GM23248 (cell line): ENCODE measurements at places on chromosomes 16 and 17.
A peak's percentile ranks its signal among the peaks of the same experiment; 100 is the strongest.

DNA sequence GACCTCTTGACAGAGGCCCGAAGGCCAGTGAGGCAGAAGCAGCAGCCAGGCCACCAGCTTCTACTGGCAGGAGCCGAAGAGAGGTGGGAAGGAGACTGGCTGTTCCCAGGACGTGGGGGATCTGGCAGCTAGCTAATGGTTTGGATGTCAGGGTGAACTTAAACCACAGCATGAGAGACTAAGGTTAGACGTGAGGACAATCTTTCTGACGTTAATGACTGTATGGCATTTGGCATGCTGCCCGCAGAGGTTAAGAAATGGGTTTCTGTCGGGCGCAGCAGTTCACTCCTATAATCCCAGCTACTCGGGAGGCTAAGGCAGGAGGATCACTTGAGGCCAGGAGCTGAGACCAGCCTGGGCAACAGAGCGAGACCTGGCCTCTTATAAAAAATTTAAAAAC lies 6.3 kb upstream of the KRT13 start:
- no peaks in the 10 kb centered on the region for H3K36me3 ChIP-seq
- no peak overlapping the region for H3K4me3 ChIP-seq
- no peak for DNase-seq

DNA sequence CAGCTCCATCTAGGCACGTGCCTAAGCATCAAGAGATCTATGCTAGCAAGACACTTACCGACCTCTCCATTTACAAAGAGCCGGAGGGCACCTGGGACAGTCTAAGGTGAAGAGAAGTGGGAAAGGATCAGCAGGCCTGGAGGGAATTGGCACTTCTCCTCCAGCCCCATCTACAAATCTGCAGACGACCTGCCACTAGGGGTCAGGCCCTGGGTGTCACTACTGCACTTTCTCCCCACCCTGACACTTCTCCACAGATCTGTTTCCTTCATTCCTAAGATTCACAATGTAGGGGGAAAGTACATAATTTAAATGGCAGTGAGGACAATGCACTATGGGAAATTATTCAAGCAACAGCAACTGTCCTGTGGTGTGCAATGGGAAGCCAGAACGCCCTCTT lies 8.1 kb downstream of the MKS1 start:
- H3K4me3 ChIP-seq = no peak overlapping the region
- no peaks in the 10 kb centered on the region for H3K4me1 ChIP-seq
- no peak for DNase-seq
- no peaks in the 10 kb centered on the region for H3K36me3 ChIP-seq
- H3K27me3 ChIP-seq = no peaks in the 10 kb centered on the region

DNA sequence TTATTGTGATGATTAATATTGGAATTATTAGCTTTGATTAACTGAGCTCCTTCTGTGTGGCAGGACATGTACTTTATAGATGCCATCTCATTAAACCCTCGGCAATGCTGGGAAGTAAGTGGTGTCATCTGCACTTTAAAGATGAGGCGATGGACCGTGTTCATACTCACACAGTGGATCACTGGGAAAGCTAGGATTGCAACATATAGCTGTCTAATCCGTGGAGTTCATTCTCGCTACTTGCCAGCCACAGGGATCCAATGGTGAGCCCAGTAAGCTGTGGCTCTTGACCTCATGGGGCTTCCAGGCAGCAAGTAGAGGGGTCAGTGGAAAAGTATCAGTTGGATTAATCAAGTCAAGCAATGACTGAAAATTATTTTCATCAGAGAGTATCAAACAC lies 587.9 kb downstream of the CDH13 start:
- H3K36me3 ChIP-seq = no peaks in the 10 kb centered on the region
- no peak for DNase-seq

- peaks cover 47% of the 10 kb centered on the region for H3K27me3 ChIP-seq
- no peak overlapping the region for H3K27ac ChIP-seq
- no peaks in the 10 kb centered on the region for H3K36me3 ChIP-seq
- DNase-seq = no peak
- H3K4me3 ChIP-seq = no peak overlapping the region
Measured at GRCh38 chr17:66976781-66977201, 12.3 kb downstream of the CACNG4 start.

DNA sequence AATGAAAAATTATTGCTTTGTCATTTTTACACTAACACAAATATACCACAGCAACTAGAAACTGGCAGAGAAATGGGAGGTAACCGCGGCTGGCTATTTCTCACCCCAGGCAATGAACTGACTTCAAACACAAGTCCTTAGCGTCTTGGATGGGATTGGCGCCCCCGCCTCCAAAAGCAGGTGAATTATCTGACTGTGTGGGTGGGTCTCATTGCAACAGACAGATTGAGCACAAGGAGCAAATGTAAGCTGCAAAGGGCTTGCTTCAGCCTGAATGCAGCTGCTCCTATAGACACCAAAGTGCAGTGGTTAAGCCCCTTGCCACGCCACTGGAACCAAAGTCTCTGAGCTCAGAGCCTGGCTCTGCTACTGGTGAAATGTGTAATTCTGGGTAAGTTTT lies 225.0 kb downstream of the XYLT1 start:
- H3K27me3 ChIP-seq = no peaks in the 10 kb centered on the region
- H3K36me3 ChIP-seq = peaks cover 3% of the 10 kb centered on the region; the same call in 1 of the 2 replicates
- DNase-seq = no peak
- no peak overlapping the region for H3K4me3 ChIP-seq

DNA sequence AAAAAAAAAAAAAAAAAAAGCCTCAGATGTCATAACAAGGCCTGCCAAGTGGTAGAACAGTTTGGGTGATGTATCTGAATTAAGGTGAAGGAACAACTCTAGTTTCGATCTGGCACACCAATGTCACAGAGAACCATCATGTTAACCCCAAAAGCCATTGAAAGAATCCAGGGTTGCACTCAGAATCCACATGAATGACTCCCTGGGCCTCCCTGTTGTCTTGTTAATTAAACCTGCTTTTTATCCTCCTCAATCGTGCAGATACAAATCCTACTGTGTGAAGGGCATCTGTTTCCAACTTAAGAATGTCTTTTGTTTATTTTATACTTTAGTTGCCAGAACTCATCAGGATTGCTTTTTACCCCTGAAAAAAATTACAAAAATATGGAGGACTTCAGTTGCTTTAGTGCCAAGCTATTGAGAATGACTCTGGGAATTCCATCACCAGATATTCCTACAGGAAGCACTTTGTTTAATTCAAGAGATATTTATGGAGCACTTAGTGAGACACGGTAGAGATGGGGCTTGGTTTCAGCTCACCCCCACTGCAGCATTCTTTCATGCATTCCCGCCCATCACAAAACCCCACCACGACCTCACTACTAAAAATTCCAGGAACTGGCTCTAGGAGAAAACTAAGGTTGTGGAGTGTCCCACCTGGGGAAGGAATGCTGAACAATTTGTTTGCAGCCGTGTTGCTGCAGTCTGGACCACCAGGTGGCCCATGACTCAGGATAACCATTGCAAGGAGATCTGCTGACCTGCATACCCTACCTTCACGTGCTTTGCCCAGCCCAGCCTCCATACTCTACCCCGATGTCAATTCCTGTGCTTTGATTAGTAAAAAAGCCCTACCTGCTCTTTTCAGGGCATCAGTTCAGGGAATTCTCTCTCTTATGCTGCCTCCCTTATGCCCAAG lies 63.8 kb upstream of the GPRC5B start:
- no peaks in the 10 kb centered on the region; the same call in 1 of the 2 replicates for H3K27me3 ChIP-seq
- DNase-seq = no peak
- no peak overlapping the region for H3K27ac ChIP-seq
- no peak overlapping the region for H3K4me3 ChIP-seq
- H3K4me1 ChIP-seq = no peaks in the 10 kb centered on the region
- no peaks in the 10 kb centered on the region for H3K36me3 ChIP-seq

DNA sequence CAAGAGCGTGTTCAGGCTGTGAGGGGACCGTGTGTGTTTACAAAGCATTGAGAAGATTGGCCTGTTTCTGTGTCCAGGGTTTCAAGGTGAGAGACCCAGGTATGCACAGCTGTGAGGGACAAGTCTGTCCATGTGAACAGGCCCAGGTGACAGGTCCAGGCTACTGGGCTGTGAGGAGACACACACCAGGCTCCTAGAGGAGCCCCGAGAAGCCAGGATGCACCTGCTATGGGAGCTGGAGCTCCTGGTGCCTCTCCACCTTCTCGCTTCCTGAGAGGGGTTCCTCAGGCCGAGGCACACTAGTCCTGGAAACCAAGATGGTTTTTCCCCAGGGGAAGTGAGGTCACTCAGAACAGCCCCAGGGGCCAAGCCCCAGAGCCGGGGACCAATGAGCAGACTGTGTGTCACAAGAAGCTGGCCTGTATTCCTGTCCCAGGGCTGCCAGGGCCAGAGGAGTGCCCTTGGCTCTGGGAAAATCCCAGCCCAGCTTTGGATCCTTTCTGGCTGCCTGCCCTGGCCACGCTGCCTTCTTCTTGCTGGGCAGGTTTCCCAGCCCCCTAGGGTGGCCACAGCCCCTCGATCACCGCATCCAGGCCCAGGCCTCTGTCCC lies 153.4 kb upstream of the PLCG2 start:
- peaks cover 9% of the 10 kb centered on the region; the same call in 1 of the 2 replicates for H3K4me1 ChIP-seq
- no peak overlapping the region for H3K4me3 ChIP-seq
- H3K27me3 ChIP-seq = no peaks in the 10 kb centered on the region
- H3K27ac ChIP-seq = peak overlapping the region; percentile 54
- no peaks in the 10 kb centered on the region for H3K36me3 ChIP-seq

GRCh38 chr17:45149669-45150664 lies 1.7 kb downstream of the HEXIM1 start:
- H3K36me3 ChIP-seq = no peaks in the 10 kb centered on the region
- peaks cover 16% of the 10 kb centered on the region; the same call in 1 of the 2 replicates for H3K4me1 ChIP-seq
- peak overlapping the region; percentile 94 for H3K4me3 ChIP-seq
- peak; percentile 86 for DNase-seq
- H3K27me3 ChIP-seq = no peaks in the 10 kb centered on the region

GRCh38 chr17:31508288-31509094 lies 117.0 kb downstream of the RAB11FIP4 start:
- H3K27me3 ChIP-seq = peaks cover 9% of the 10 kb centered on the region; the same call in 1 of the 2 replicates
- no peak overlapping the region for H3K27ac ChIP-seq
- H3K36me3 ChIP-seq = no peaks in the 10 kb centered on the region
- H3K4me3 ChIP-seq = no peak overlapping the region
- H3K4me1 ChIP-seq = no peaks in the 10 kb centered on the region; the same call in 1 of the 2 replicates

GRCh38 chr17:80927791-80928216 lies 63.8 kb upstream of the CHMP6 start:
- peaks cover 11% of the 10 kb centered on the region for H3K4me1 ChIP-seq
- H3K36me3 ChIP-seq = no peaks in the 10 kb centered on the region
- H3K4me3 ChIP-seq = no peak overlapping the region
- no peak overlapping the region for H3K27ac ChIP-seq

DNA sequence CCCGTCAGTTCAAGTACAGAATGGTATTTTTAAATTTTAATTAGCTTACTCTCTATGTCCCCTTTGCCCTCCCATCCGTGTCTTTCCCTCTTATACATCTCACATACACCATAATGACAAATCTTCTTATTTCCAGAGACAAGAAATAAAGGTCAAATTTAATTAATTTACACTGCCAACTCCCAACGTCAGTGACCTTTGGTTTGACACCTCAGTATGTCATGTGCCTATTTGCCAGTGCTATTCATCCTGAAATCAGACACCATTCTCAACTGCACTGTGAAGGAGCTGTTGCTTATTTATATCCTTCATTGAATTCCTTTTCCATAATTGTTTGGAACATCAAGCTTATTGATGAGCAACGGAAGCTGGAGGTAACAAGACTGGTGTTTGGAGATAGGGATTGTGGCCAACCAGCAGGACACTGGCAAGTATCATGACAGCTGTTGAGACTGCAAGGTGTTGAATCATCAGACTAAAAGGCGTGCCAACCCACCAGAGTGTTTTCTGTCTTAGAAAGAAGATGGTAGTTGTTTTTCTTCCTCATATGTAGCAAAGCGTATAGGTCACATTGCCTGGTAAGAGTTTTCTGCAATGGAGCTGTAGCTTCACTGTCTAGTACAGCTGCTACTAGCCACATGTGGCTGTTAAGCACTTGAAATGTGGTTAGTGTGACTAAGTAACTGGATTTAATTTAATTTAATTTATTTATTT lies 12.5 kb downstream of the CALCOCO2 start:
- H3K27ac ChIP-seq = peak overlapping the region; percentile 18; the same call in 1 of the 2 replicates
- peaks cover 30% of the 10 kb centered on the region for H3K36me3 ChIP-seq
- DNase-seq = peak; percentile 42
- no peaks in the 10 kb centered on the region for H3K27me3 ChIP-seq
- H3K4me3 ChIP-seq = no peak overlapping the region

DNA sequence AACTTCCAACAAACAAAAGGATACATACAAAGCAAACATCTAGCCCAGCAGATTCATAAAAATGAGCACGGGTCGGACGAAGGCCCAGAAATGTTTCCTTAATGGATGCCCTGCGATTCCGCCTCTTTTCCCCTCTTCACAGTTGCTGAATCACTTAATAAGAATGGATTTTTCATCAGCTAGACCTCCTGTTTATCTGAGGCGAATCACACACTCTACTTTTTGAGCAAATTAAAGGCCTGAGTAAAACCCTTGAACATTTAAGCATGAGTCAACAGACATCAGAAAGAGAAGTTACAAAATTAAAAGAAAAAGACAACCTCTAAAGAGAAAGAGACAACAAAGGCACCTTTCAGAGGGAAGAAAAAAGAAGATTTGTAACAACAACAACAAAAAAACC lies 44.7 kb downstream of the HS3ST3A1 start:
- peaks cover 24% of the 10 kb centered on the region; the same call in 1 of the 2 replicates for H3K36me3 ChIP-seq
- H3K4me3 ChIP-seq = peak overlapping the region; percentile 29
- peak overlapping the region; percentile 80 for H3K27ac ChIP-seq
- peak; percentile 88 for DNase-seq

DNA sequence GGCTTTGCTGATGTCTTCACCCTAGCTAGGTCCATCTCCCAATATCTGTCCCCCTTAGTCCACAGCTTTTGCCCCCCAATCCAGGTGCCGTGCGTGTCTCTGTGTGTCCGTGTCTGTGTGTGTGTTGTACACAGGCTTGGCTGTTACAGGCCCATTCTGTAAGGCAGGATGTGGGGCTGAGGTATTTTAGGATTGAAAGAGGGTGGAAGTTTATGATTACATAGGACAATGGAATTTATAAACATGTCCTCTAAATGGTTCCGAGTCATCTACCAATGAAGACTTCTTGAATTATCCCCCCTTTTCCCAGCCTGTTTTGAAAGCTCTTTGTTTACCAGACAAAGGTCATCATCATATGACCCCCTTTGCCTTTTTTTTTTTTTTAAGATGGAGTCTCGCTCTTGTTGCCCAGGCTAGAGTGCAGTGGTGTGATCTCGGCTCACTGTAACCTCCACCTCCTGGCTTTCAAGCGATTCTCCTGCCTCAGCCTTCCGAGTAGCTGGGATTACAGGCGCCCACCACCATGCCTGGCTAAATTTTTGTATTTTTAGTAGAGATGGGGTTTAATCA lies 21.9 kb downstream of the ACE start:
- H3K36me3 ChIP-seq = no peaks in the 10 kb centered on the region
- H3K4me3 ChIP-seq = no peak overlapping the region
- peak; percentile 63 for DNase-seq
